ENCODE measurements at places on chromosomes 1 and 21. TPM values are rescaled to one million over a fixed set of nuclear protein-coding genes. Genes with fewer than 3 reads are reported as not detected.
A peak's percentile ranks its signal among the peaks of the same experiment; 100 is the strongest.

TMEM240 gene
- total RNA-seq, result 0.14 TPM

BEND5 gene
- total RNA-seq, result 0.17 TPM

FAF1 gene
- total RNA-seq, result 45.0 TPM

ZFP69 gene
- total RNA-seq, result 1.9 TPM

ABCA4 gene
- total RNA-seq, result 1.5 TPM

LRRC38 gene
- not detected for total RNA-seq

GCSAML gene
- not detected for total RNA-seq

SIKE1 gene
- total RNA-seq, result 40.4 TPM

VN1R5 gene
- not detected for total RNA-seq

DNA sequence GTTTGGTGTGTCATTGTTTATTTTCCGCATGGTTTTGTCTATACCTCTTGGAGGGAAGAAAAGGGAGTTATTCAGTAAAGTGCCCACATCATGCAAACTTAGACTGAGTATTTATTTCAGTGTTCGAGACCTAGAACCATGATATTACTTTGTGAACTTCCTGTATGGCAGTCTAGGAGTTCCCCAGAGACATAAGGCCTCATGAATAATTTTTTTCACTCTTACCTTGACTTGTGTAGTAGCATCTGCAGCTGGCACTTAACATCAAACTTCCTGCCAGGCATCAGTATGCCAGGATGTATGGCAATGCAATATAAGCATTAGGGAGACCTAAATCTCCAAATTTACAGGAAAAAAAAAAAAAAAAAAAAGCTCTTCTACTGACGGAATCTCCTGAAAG is 287.7 kb downstream of the NEGR1 start:
- no peak for DNase-seq

- peak; percentile 81 for DNase-seq
These were observed 28.5 kb upstream of the PKP1 start for GRCh38 chr1:201254625-201255478.

DNA sequence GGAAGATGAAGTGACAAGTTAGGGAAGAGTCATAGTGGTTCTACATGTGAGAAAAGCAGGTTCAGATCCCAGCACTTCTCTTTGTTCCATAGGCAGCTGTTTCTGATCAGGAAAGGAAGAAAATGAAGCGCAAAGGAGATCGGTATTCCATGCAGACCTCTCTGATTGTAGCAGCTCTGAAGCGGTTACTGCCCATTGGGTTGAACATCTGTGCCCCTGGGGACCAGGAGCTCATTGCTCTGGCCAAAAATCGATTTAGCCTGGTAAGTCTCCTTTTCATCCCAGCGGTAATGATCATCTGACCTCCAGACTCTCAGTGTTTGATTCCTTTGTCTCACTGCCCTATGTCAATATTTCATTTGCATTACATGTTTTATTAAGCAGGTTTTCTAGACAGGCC is 173.6 kb downstream of the ZP4 start:
- DNase-seq, result no peak

- no peak for DNase-seq
These were observed 64.9 kb upstream of the GNG12 start for GRCh38 chr1:67898033-67898726.

DNA sequence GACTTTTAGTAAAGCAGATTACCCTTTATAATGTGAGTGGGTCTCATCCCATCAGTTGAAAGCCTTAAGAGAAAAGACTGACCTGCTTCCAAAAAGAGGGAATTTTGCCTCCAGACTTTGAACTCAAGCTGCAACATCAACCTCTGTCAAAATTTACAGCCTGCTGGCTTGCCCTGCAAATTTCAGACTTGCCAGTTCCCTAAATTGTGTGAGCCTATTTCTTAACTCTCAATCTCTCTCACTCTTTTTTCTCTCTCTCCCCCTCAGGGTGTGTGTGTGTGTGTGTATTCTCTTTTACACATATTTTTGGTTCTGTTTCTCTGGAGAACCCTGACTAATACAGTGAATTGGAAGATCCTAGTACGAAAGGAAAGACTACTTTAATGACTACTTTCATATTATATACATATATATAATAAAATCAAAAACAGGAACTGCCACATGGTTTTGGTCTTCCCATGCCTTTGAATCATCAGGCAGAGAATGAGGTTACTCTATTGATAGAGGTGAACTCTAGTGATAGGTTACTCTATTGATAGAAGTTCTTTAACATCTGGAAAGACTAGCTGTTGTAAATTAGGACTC is 6.4 kb downstream of the OR2C3 start:
- no peak for DNase-seq

DNA sequence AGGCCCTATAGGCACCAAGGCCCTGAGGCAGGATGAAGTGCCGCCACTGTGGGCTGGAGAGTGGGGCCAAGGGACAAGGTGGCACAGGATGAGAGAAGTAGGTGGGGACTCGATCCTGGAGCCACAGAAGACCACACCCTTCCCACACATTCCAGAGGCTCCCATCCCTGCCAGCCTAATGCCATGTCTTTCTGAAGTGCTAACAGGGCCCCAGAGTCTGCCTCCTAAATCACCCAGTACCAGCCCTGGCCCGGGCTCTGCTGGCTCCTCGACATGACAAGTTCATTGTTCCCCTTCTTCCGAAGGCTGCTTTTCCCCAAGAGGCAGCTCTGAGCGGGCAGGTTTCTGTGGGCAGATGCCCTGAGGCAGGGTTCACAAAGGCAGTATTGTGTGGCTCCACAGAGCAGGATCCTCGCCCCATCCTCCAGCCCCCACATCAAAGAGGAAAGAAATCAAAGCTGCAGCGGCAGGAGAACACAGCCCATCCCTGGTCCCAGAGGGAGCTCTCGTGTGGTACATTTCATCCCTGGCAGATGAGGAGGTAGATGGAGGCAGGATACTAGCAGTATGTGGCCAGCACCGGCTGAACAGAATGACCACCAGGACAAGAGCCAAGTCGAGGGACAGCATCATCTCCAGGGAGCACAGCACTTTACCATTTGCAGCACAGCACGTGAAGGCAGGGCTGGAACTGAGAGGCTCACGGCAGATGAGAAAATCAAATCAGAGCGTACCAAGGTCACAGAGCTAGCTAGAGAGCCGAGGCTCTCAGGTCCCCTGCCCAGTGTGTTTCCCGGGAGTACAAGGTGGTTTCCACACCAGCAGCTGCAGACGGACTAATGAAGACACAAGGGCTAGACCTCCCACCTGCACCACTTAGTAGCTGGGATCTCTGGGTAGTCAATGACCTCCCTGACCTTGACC is 64.8 kb downstream of the SYF2 start:
- DNase-seq, result no peak

- no peak for DNase-seq
These were observed 10.2 kb downstream of the CPT2 start for GRCh38 chr1:53206735-53207379.

DNA sequence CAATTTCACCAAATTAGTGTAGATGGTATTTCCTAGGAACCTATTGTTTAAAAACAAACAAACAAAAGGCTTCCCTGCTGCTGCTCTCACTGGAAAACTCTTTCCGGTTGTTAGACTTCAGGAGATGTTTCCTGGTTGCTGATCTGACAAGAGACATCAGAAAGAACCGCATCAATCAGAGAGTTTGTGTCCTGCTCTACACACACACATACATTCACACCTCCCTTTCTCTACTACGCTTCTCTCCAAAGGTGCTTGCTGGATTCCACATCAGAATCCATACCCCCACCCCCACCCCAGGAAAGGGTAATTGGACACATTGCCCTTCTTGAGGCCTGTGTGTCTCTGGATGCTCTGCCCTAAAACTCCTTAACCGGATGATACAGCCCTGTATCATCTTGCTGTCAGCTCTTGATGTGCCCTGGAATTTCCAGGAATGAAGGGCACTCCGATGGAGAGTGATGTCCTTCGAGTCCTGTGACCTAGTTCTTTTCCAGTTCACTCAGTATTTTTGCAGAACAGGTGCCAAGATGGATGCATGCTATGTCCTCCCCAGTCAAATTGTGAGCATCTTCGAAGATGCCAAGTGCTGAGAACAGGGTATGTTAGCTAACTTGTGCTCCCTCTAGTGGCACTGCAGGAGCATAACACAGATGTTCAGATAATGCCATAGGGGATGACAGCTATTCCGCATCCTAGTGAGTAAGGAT is 113.7 kb upstream of the SLC35F3 start:
- DNase-seq, result no peak

DNA sequence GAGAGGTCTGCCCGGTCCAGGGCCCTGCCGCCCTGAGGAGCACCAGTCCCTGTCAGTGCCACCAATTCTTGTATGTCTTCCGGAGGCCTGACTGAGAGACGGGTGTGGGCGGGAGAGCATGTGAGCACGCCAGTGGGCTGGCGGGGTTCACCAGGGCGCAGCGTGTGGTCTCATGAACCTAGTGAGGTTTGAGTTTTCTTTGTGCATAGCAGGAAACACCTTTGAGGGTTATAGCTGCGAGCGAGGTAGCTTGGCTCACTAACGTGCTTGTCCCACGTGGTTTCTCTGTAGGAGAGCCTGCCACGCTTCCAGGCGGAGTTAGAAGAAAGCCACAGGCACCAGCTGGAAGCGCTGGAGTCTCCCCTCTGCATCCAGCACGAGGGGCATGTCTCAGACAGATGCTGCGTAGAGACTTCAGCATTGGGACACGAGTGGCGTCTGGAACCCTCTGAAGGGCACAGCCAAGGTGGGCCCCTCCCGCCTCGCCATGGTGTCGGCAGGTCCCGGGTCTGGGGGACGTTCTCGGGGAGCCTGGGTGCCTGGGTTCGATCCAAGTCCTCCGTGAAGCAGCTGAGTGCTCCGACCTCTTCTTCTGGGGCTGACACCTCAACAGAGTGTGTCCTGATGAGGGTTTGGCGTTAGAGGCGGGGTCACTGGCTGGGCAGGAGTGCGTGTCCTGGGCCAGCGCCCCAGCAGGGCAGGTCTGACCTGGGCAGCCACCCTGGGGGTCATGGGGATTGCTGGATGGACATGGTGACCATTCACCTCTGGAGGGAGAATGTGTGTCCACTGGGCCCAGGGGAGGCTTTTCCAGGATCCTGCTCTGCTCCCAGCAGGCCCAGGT is 31.4 kb downstream of the PCNT start:
- DNase-seq, result no peak

DNA sequence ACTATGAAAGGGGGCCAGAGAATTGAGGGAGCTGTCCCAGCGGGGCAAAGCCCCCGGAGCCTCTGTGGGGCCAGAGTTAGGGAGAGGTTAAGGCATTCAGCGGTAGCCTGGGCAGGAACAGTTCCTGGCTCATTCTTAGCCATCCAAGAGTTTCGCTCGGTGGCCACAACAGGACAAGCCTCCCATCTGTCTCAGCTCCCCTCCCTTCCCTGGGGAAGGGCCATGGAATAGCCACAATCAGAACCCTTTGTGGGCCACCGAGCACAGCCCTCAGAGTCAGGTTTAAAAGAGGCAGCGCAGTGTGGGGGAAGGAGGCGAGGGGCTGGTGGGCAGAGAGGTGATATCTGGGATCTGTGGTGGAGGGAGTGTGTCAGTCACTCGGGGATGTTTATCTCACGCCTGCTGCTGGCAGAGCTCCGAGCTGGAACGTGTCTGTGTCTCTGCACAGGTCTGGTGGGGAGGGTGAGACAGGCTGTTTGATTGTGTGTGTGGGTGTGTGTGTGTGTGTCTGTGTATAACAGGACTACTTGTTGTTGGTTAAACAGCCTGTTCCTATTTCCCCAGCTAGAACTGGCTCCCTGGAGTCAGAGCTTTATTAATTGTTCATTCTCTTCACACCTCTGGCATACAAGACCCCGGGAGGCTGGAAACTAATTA is 49.6 kb upstream of the GOLT1A start:
- peak; percentile 47 for DNase-seq

DNA sequence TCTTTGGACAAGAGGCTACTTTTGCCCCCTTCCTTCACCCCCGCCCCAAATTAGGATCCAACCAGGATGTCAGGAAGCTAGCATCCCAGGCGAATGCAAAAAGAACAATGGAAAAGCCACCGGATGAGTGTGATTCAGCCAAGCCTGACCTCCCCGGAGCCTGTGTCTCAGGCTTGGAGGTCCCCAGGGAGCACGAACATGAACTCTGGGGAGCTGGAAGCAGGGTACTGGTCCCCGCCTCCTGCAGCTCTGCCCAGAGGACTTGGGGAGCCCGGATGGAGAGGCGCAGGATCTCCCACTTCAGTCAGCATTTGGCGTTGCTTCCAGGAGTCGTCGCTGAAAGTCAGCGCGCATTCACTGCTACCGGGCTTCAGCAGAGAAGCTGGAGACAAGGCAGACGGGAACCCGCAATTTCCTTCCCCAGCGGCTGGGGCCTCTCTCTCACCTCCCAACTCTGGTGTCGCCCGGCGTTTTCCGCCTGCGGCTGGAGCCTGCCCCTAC is 1.8 kb upstream of the TBX15 start:
- DNase-seq, result no peak

DNA sequence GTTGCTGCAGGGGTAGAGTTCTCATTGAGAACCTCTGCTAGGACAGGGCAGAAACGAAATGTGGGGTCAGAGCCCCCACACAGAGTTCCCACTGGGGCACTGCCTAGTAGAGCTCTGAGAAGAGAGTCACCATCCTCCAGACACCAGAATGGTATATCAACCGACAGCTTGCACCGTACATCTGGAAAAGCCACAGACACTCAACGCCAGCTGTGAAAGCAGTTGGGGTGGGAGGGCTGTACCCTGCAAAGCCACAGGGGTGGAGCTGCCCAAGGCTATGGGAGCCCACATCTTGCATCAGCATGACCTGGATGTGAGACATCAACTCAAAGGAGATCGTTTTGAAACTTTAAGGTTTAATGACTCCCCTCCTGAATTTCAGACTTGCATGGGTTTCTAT is 284.0 kb upstream of the DEPDC1 start:
- DNase-seq, result no peak

GRCh38 chr1:244397131-244397530 is 54.6 kb downstream of the ADSS2 start:
- DNase-seq, result no peak

GRCh38 chr21:33968080-33968994 is 52.7 kb upstream of the ATP5PO start:
- DNase-seq, result no peak

DNA sequence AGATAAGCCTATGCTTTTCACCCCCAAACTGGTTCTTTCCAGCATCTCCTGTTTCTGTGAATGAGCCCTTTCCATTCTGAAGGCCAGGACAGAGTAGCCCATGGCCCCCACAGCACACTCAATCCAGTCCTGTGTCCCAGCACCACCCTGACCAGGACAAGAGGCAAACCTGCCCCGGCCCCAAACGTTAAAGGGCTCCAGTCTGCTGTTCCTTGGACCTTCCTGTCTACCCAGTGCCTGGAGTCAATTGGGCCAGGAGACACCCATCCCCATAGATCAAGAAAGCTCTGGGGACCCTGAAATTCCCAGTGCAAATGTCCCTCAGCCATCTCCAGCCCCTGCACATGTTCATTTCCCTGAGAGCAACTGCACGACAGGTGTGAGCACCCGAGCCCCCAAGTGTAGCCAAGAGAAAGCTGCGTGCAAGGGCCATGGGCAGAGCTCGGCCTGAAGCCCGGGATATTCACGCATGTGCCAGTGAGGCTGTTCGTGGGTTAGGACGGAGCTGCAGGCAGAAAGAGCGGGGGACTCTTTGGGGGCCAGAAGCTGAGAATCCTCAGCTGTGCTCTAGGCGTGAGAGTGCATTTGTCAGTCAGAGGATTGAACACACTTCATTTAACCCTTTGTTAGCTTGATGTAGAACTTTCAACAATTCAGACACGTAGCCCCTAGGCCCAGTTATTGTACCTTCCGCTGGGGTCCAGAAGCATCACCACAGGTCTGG is 4.2 kb upstream of the RIPK4 start:
- DNase-seq, result no peak

GRCh38 chr1:77282866-77283539 is 1.2 kb downstream of the AK5 start:
- DNase-seq, result no peak

GRCh38 chr1:232690285-232690935 is 60.5 kb upstream of the SIPA1L2 start:
- DNase-seq, result no peak
